Gastrocnemius medialis (tissue), 4 donors: ENCODE measurements at places on chromosomes 7 and 10. TPM values are rescaled to one million over a fixed set of nuclear protein-coding genes. Genes with fewer than 3 reads are reported as not detected.

The HTRA1 gene
- total RNA-seq = 14.2 TPM

The UPK3B gene
- 0.22 TPM for total RNA-seq

The FKBP6 gene
- not detected for total RNA-seq

The UTF1 gene
- total RNA-seq = not detected

The PTPRZ1 gene
- not detected for total RNA-seq

The OPN4 gene
- 0.13 TPM for total RNA-seq

The AGAP9 gene
- total RNA-seq = 0.26 TPM

The TMEM236 gene
- 0.71 TPM for total RNA-seq

The CYREN gene
- 13.8 TPM for total RNA-seq

The TRIM4 gene
- total RNA-seq = 8.1 TPM

The CTNNA3 gene
- total RNA-seq = 19.2 TPM

- no peak for DNase-seq
- peaks cover 34% of the 10 kb centered on the region for H3K4me1 ChIP-seq
- no peaks in the 10 kb centered on the region for H3K36me3 ChIP-seq
- no peaks in the 10 kb centered on the region for H3K27me3 ChIP-seq
Observed at GRCh38 chr10:119299531-119299930, 92.2 kb downstream of the GRK5 start.

DNA sequence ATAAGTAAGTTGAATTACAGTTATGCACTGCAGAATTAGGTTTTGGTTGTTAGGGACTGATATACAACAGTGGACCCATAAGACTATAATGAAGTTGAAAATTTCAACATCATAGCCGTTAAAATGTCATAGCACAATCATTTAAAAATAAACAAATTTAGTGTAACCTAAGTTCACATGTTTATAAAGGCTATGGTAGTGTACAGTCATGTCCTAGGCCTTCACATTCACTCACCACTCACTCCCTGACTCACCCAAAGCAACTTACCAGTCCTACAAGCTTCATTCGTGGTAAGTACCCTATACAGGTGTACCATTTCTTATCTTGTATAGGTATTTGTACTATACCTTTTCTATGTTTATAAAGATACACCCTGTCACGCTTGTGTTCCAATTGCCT is 113.7 kb downstream of the RAB11FIP2 start:
- H3K36me3 ChIP-seq = no peaks in the 10 kb centered on the region
- no peak for DNase-seq
- no peak overlapping the region for H3K27ac ChIP-seq

- H3K4me3 ChIP-seq = no peak overlapping the region
- H3K36me3 ChIP-seq = no peaks in the 10 kb centered on the region
- H3K4me1 ChIP-seq = peaks cover 22% of the 10 kb centered on the region
- no peak for DNase-seq
- no peaks in the 10 kb centered on the region for H3K27me3 ChIP-seq
Observed at GRCh38 chr10:77967611-77968022, 41.1 kb upstream of the DLG5 start.

- H3K36me3 ChIP-seq = no peaks in the 10 kb centered on the region
- no peak for DNase-seq
- H3K27ac ChIP-seq = no peak overlapping the region
- H3K4me3 ChIP-seq = no peak overlapping the region
Observed at GRCh38 chr10:121411004-121411403, 187.2 kb downstream of the FGFR2 start.

DNA sequence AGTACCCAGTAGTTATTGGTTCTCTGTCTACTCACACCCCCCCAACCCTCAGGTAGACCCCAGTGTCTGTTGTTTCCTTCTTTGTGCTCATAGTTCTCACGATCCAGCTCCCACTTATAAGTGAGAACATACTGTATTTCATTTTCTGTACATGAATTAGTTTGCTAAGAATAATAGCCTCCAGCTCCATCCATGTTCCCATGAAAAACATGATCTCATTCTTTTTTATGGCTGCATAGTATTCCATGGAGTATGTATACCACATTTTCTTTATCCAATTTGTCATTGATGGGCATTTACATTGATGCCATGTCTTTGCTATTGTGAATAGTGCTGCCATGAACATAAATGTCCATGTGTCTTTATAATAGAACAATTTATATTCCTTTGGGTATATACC is 2.6 kb upstream of the FRMPD2 start:
- no peak for DNase-seq
- H3K27me3 ChIP-seq = no peaks in the 10 kb centered on the region
- H3K4me3 ChIP-seq = no peak overlapping the region
- no peak overlapping the region for H3K27ac ChIP-seq
- no peaks in the 10 kb centered on the region for H3K4me1 ChIP-seq

- no peak overlapping the region for H3K27ac ChIP-seq
- no peaks in the 10 kb centered on the region for H3K4me1 ChIP-seq
- no peaks in the 10 kb centered on the region for H3K27me3 ChIP-seq
- H3K4me3 ChIP-seq = no peak overlapping the region
Observed at GRCh38 chr10:14062528-14063260, 268.0 kb downstream of the FRMD4A start.

DNA sequence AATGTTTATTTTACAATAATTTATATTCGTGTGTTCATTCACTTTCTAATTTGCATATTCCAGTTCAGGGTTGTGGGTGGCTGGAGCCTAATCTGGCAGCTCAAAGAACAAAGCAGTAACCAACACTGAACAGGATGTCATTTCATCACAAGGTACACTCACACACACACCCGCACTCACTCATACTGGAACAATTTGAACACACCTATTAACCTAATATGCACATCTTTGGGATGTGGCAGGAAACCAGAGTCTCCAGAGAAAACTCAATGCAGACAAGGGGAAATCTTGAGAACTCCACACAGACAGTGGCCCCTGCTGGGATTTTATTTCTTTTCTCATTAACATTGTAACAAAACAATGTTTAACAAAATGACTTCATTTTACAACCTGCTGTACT is 97.4 kb downstream of the TWIST1 start:
- no peaks in the 10 kb centered on the region for H3K4me1 ChIP-seq
- no peak overlapping the region for H3K27ac ChIP-seq
- H3K27me3 ChIP-seq = no peaks in the 10 kb centered on the region
- DNase-seq = no peak
- no peak overlapping the region for H3K4me3 ChIP-seq

- H3K4me1 ChIP-seq = no peaks in the 10 kb centered on the region
- no peak for DNase-seq
- peaks cover 65% of the 10 kb centered on the region for H3K27me3 ChIP-seq
- H3K36me3 ChIP-seq = no peaks in the 10 kb centered on the region
Observed at GRCh38 chr10:117130862-117131375, 7.2 kb downstream of the VAX1 start.

- no peak overlapping the region for H3K4me3 ChIP-seq
- no peak for DNase-seq
- no peaks in the 10 kb centered on the region for H3K4me1 ChIP-seq
- no peak overlapping the region for H3K27ac ChIP-seq
- no peaks in the 10 kb centered on the region for H3K27me3 ChIP-seq
- no peaks in the 10 kb centered on the region for H3K36me3 ChIP-seq
Observed at GRCh38 chr10:14555807-14556206, 218.9 kb downstream of the FAM107B start.

DNA sequence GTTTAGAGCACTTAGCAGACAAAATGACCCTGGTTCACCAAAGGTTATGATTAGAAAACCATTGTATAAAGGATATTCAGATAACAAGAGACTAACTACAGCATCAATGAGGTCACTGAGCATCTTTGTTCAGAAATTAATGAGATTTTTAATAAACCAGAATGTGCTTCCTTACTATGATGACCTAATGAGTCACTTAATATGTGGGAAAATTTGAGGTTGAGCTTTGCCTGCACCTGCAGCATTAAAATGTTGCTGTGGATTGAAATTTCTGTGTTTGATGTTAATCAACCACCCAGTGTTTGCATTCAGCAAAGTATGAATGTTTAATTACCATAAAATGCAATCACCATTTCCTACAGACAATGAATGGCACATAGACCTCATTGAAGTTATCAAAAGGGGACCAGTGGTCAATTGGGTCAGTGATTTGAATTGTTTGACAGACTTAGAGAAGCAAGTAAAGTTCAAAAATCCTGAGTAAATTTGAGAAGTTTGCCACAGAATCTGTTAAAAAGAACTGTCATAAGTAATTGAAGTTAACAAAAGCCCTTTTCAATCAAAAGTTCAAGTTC is 45.8 kb downstream of the EXOC6 start:
- H3K36me3 ChIP-seq = peaks cover 5% of the 10 kb centered on the region
- peaks cover 24% of the 10 kb centered on the region for H3K4me1 ChIP-seq
- no peak for DNase-seq
- no peak overlapping the region for H3K27ac ChIP-seq
- no peaks in the 10 kb centered on the region for H3K27me3 ChIP-seq

DNA sequence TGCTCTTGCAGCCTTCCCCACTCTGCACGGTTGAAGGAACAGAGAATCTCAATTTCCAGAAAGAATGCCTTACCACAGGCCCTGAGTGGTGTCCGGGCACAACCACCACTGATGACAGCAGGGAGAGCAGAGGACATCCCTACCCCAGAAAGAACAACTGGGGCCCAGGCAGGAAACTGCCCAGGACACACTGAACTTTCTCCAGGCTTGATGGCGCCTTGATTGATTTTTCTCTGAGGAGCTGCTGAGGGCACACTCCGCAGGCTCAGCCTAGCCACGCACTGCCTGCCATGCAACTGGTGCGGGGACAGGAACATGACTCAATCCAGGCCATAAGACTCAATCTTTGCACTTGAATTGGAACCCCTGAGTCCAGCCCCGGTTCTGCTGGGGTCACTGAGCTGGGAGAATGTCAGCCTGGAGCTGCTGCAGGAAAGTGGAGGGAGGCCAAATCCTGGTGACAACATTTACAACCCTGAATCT is 5.9 kb downstream of the AKR1B1 start:
- peak overlapping the region; percentile 47 for H3K27ac ChIP-seq
- H3K36me3 ChIP-seq = no peaks in the 10 kb centered on the region
- H3K4me3 ChIP-seq = no peak overlapping the region
- peaks cover 45% of the 10 kb centered on the region for H3K4me1 ChIP-seq
- no peaks in the 10 kb centered on the region for H3K27me3 ChIP-seq

DNA sequence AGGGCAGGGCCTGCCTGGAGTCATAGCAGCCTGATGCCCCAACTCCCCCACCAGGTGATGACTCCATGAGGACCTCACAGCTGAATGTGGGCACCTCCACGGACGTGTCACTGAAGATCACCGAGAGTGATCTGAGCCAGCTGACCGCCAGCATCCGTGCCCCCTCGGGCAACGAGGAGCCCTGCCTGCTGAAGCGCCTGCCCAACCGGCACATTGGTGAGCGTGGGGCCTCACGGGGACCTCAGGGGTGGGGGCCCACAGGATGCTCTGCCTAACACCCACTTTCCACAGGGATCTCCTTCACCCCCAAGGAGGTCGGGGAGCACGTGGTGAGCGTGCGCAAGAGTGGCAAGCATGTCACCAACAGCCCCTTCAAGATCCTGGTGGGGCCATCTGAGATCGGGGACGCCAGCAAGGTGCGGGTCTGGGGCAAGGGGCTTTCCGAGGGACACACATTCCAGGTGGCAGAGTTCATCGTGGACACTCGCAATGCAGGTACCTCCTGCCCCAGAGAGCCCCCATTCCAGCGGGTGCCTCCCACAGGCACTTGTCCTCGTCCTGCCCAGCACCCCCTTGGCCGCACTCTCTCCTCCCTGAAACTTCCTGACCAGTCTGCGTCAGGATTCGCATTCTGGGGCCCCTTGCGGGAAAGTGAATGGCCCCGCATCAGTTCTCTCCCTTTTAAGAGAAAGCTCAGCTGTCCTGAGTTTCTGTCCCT is 10.0 kb upstream of the ATP6V1F start:
- H3K4me1 ChIP-seq = no peaks in the 10 kb centered on the region
- H3K27ac ChIP-seq = peak overlapping the region; percentile 99
- peaks cover 4% of the 10 kb centered on the region for H3K36me3 ChIP-seq
- no peak overlapping the region for H3K4me3 ChIP-seq
- no peaks in the 10 kb centered on the region for H3K27me3 ChIP-seq

GRCh38 chr10:73877533-73878160 is 3.3 kb upstream of the CAMK2G start:
- H3K27ac ChIP-seq = peak overlapping the region; percentile 14
- no peaks in the 10 kb centered on the region for H3K27me3 ChIP-seq
- H3K36me3 ChIP-seq = no peaks in the 10 kb centered on the region
- peaks cover 23% of the 10 kb centered on the region for H3K4me1 ChIP-seq

DNA sequence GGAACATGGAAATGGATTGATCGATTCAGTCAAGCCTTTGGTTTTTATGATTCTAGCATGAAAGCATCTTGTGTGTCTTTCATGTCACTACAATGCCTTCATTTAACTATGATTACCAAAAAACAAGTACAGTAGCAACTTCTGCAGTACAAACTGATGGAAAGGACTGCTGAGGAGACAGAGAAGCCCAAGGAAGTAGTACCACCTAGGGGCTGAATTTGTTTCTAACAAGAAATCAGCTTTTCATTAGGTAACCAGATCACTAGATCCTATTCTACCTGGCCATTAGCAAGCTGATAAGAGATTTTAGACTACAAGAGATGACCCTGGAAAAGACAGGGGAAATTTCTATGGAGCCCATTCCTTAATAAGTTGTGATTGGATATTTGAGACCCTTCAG is 3.2 kb upstream of the IFIT1 start:
- H3K4me3 ChIP-seq = no peak overlapping the region
- no peak for DNase-seq
- H3K27ac ChIP-seq = no peak overlapping the region
- H3K36me3 ChIP-seq = no peaks in the 10 kb centered on the region
- H3K27me3 ChIP-seq = no peaks in the 10 kb centered on the region

DNA sequence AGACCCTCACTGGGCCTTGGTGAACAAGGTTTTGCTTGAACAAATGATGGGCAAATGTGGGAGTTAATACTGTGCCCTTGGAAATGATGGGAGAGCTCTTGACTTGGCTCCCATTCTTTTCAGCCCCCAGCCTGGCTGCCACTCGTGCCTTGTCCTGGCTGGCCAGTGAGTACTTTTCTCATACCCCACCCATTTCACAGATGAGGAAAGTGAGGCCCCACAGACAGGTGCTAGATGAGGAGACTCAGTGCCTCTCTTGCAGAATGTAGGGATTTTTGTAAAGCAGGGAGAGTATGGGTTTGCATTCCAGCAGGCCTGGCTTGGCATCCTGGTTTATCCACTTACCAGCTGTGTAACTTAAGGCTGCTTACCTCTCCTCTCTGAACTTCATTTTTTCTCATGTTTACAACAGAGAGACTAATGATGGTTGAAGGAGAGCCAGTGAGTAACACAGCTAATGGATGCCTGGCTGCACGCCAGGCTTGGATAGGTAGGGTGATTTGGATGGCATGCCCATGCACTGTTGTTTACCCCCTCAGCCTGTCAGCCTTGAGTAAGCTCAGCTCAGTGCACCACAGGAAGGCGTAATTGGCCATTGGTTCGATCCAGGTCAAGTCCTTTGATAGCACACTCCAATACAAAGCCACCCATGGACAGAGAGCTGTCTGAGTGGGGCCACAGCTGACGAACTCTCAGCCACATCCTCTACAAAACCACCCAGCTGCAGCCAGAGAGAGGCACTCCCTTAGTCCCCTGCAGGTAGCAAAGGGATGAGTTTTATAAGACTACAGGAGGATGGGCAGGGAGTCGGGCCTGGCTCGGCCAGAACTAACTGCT is 436.8 kb downstream of the RPS24 start:
- H3K27ac ChIP-seq = no peak overlapping the region
- H3K4me1 ChIP-seq = no peaks in the 10 kb centered on the region
- no peaks in the 10 kb centered on the region for H3K36me3 ChIP-seq
- no peaks in the 10 kb centered on the region for H3K27me3 ChIP-seq
- no peak for DNase-seq
- H3K4me3 ChIP-seq = no peak overlapping the region
